ENCODE measurements at places on chromosomes 4 and X.
A peak's percentile ranks its signal among the peaks of the same experiment; 100 is the strongest.

DNA sequence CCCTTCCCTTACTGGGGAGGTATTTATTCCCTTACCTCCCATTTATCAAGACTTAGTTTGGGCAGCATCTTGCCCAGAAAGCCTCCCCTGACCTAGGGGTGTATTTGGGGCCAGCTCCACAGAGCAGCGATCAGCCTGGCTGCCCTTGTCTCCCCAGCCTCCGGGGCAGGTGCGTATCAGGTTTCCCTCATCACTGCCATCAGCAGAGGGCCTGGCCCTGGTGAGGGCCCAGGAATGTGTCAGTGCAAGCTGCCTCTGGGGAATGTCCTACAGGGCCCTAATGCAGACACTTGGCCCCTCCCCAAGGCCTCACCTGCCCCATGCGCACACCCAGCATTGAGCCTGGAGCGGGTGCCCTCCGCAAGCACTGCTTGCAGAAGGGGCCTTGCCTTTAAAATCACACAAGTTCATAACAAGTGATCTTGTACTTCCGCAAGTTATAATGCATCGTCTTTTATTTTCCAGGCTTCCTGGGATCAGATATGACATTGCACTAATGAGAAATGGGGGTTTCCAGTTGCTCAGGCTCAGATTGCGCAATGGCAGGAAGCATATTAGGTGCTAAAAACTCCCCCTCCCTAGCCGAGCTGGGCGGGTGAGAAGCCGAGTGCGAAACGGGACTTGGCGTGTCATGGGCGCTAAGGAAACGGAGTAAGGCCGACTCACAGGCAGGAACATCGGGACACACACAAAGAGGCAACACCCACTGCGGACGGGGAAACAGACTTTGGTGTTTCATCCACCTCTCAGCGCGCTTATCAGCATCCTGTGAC is 25.4 kb upstream of the AFAP1 start:
- DNase-seq: no peak

DNA sequence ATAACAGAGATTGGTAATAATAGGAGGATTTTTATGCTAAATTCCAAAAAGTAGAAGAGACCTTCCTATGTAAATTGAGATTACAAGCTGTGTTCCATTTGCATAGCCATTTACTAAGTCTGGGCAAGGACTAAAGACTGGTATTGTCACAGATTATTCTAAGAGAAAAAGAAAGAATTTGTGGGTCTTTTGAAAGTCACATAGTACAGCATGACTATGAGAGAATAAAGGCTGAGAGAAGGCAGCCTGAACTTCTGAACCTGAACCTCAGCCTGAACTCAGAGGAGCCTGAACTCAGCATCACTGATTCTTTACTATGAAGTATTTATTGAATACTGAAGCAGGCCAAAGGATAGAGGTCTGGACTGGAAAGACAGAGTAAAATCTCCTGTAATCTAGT is 297.5 kb downstream of the STPG2 start:
- DNase-seq: no peak

- no peak for DNase-seq
Measured at GRCh38 chr4:186840222-186840701, 116.6 kb upstream of the FAT1 start.

DNA sequence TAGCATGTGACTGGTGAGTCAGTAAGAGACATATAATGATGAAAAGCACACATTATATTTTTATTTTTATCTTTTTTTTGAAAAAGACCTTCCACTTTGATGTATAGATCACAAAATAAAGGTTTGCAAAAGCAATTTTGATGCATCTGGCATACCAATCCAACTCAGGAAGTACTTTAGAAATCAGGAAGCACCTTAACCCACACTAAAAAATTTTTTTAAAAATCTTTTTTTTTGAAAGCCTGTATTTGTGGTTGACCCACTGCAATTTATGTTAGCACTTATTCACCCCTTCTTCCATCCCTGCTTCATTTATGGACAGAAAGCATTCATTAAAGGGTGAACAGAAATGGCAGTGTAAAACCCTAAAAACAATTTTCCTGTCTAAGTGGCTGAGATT is 16.6 kb downstream of the TMEM255A start:
- DNase-seq: no peak

DNA sequence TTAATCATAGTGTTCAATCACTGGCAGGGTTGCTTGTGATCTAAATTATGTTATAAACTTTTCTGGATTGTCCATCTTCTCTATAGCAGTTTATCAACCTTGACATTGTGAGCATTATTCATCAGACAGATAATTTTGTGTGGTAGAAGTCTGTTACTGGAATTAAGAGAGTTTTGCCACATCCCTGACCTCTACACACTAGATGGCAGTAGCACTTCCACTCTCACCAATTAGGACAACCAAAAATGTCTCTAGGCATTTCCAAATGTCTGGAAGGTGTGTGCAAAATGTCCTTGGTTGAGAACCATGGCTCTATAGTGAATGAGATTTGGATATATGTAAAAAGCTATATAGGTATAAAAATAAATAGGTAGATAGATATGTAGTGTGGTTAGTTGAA is 324.1 kb upstream of the FAM47C start:
- DNase-seq: no peak

GRCh38 chr4:88955580-88956380 is 101.2 kb downstream of the FAM13A start:
- no peak for DNase-seq

DNA sequence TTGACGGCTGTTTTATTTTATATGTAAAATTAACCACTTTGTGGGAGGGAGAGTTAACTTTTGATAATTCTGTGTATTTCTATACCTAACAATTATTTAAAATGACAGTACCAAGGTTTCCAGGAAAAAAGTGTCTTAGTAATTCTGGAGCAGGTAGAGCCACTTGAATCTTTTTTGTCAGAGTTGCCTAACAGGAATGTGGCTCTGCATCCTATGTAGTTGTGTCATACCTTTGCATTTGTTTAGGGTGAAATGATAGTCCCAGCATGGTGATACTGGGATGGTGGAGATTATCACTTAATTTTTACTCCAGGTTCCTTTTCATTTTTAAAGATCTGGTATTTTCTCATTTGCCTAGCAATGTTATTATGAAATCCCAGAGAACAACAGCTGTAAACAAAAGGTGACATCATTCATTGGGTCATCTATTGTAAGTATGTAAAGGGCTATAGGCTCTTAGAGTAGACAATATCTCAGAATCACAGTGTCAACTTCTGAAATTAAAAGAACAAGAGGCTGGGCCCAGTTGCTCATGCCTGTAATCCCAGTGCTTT is 9.6 kb downstream of the SGMS2 start:
- no peak for DNase-seq

- DNase-seq: no peak
Measured at GRCh38 chr4:24625091-24625490, 40.7 kb upstream of the DHX15 start.

- no peak for DNase-seq
Measured at GRCh38 chrX:46710927-46711623, 47.8 kb downstream of the SLC9A7 start.

DNA sequence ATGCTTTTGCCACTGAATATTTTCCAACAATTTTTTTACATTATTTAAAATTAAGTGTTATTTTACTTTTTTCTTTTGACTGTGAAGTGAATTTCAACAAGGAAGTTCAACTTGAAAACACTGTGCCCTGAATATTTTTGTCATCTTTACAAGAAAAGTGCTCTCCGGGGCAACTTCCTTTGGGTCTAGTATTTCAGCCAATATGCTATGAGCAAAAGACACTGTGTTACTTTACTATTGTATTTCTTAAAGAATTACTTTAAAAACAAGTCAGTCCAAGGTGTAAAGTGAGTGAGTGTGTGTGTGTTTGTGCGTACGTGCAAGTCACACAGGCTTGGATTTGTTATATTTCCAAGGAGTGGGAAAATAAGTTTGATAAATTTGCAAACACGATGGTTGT is 7.6 kb upstream of the USP53 start:
- no peak for DNase-seq

- DNase-seq: no peak
Measured at GRCh38 chr4:40685300-40685699, 55.6 kb upstream of the RBM47 start.

- DNase-seq: peak; percentile 64
Measured at GRCh38 chrX:48945517-48946348, 11.7 kb downstream of the OTUD5 start.

DNA sequence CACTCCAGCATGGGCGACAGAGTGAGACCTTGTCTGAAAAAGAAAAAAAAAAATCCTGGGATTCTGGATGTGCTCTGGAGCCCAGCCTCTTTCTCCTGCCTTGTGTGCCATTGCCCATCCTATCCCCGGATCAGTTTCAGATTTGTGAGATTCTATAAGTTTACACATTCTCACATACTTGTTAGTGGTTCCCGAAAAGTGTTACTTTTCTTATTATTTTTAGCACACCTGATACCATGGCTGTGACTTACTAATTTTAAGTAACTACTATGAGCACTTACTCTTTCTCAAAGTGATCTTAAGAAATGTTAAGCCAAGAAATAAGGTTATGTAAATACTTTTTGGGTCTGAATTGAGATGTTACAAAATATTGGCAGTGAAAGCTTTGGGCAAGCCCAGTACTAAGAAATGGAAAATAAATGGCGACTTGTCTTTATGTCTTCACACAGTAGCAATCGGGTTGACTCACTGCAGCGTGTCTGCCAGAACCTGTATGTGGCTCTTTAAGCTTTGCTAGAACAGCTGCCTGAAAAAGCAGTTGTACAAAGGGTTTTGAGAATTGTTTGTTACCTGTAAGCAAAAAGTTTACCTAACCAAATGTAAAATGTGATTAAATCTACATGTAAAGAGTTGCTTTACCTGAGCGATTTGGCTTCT is 118.7 kb downstream of the KLHL8 start:
- DNase-seq: peak; percentile 49

DNA sequence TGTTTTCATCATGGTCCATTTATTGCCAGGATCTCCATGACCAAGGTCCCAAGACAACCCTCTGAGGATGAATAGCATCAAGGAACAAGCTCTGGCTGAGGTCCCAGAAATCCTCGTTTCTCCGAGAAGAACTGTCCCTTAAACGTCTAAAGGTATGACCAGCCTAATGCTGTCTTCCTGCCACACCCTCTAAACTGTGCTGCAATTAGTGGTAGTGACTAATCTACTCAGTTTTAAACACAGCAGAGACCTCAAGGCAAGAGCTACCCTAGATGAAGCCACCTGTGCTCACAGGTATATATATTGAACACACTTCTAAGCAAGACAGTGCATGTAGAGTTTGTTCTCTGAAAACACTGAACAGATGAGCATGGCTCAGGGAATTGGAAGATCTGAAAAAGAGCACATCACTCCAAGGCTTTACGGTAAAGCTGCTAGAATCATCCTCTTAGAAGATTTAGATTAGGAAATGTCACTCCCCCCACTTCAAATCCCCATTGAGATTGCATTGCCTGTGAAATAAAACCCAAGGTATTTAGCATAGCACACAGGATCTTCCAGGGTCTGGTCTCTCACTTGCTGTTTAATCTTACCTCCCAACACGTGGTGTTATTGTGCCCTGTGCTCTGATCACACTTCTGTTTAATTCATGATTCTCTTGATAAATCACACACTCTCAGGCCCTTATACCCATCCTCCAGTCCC is 173.9 kb upstream of the VCX3A start:
- no peak for DNase-seq

GRCh38 chrX:44906041-44906440 is 33.1 kb downstream of the KDM6A start:
- DNase-seq: no peak

- DNase-seq: no peak
Measured at GRCh38 chr4:140236654-140237169, 82.7 kb upstream of the MAML3 start.

DNA sequence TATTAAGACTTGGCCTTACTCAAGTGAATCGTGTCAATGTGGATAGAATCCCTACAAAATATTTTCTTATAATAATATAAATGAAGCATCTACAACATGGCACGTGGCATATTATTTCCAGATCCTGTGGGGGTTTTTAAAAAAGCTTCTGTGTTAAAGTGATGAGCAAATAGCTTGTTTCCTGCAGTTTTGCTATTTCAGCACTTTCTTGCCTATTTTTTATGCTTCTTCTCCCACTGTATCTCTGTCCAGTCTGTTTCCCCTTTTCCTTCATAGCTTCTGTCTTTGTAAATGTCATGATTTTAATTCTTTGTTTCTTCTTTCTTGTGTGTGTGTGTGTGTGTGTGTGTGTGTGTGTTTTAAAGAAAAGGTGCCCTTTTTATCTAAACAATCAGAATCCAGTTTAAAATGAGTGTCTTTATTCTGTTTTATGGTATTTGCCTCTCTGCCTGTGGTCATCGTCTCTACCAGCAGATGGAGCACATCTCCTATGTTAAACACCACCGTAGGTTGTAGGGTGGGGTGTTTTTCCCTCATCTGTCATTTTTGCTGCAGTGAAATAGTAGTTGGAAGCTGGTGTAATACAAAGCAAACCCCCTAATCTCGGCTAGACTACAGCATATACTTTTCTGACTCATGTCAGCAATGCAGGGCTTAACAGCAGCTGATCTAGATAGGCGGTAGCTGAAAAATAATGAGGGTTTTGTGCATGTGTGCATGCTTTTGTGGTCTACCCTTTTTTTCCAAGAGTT is 33.1 kb downstream of the FTHL17 start:
- DNase-seq: peak; percentile 9

GRCh38 chrX:17443556-17443955 is 68.6 kb downstream of the NHS start:
- no peak for DNase-seq

- peak; percentile 65 for DNase-seq
Measured at GRCh38 chr4:106809076-106809475, 227.0 kb downstream of the DKK2 start.

DNA sequence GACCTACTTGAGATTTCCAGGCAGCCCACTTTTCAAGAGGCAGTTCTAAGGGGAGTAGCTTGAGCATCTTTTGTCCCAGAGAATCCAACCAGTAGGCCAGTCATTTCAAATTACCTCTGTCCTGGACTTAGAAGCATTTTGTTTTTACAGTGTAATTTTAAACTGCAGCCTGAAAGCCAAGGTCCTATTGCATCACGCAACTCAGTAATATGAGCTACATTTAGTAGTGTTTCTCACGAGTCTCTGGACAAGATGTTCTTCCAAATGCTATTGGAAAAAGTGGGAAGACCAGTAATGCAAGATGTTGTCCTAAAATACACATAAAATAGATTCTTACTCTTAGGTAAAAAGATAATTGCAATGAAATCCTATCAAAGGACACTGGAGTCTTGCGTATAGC is 182.5 kb upstream of the ARX start:
- DNase-seq: no peak

GRCh38 chr4:94459462-94460161 is 7.9 kb downstream of the PDLIM5 start:
- DNase-seq: no peak

Measured in T47D (cell line).